ENCODE measurements at places on chromosomes 4 and X.

DNA sequence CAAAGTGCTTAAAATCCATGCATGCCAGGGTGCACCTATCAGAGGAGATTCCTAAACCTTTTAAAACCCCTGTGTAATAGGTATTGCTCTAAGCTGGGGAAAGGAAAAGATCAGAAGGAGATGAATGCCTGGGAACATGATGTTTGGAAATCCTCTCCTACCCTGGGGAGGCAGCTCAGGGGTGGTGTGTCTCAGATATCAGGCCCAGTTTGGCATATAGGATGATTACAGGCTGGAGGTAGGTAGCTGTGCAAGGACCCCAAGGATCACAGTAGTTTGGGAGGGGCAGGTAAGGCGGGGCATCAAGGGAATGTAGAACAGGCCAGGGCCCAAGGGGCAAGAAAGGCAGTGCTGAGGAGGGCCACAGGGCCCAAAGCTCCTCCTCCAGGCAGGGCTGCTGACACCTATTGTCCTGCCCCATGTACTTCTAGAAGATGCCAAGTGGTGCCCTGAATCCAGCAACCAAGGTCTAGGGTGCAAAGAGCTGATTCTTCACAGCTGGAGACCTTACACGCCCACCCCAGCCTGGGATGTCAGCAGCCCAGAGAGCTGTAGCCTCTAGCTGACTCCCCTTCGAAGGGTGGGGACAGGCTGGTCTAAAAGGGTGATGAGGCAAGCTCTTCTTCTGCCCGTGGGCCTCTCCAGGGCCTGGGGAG lies 17.6 kb downstream of the SASH3 start:
- DNase-seq = no peak

- no peak for DNase-seq
Measured at GRCh38 chrX:54659547-54659946, 129.5 kb downstream of the GNL3L start.

- no peak for DNase-seq
Measured at GRCh38 chr4:9933956-9934355, 87.3 kb downstream of the SLC2A9 start.

DNA sequence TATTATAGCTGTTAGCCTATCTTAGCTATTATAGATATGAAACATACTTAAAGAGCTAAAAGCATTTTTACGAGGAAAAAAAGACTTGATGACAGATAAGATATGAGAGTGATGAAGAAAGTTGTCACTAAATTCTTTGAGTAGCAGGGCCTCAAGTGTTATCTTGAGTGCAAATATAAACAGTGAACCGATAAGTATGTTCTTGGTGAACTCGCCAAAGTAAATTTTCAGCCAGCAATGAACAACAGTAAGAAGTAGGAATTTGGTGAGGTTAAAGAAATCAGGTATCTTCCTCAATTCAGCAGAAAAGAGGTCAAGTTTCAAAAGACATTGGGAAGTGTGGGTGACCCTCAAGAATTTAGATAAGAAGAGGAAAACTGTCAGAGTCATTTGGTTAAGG lies 471.8 kb upstream of the FTHL17 start:
- no peak for DNase-seq

DNA sequence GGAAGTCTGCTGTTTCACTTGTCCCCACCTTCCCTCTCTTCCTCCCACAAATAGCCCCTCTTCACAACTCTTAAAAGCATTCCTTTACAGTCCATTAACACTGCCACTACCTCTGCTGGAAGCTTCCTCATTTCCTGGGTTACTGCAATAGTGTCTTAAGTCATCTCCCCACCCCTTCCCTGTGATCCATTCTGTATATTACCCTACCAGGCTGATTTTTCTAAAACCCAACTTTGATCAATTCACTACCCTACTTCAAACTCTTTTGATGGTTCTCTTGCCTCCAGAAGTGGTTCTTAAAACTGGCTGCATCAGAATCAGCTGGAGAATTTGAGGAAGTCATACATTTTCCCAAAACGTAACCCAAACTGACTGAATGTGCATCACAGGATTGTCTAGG lies 8.8 kb upstream of the XIAP start:
- peak; percentile 61 for DNase-seq

- no peak for DNase-seq
Measured at GRCh38 chrX:43165343-43165920, 387.5 kb upstream of the PPP1R2C start.

- no peak for DNase-seq
Measured at GRCh38 chr4:106231931-106232330, 84.1 kb downstream of the TBCK start.

GRCh38 chr4:3461515-3462291 lies 1.4 kb upstream of the DOK7 start:
- DNase-seq = no peak

GRCh38 chr4:52010986-52011385 lies 9.2 kb downstream of the LRRC66 start:
- DNase-seq = no peak

- DNase-seq = no peak
Measured at GRCh38 chr4:6991249-6991648, 51.9 kb upstream of the TADA2B start.

DNA sequence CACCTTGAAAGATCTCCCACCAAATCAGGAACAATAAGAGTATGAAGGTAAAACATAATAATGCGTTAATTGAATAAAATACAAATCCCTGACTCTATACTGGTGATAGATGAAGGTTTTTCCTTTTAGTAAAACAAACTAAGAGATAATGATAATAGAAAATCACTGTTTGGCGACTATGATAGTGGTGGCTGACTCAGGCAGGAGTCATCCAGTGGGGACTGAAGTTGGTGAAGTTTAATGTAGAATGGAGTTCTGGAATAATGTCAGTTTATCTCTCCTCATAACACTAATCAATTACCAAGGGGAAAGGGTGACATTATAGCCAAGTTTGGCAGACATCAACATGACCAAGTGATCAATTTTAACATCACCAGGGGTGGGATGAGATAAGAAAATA lies 21.3 kb downstream of the ABCG2 start:
- no peak for DNase-seq

- DNase-seq = no peak
Measured at GRCh38 chr4:4711902-4712301, 147.6 kb upstream of the MSX1 start.

- no peak for DNase-seq
Measured at GRCh38 chrX:134512566-134512965, 52.6 kb downstream of the HPRT1 start.

DNA sequence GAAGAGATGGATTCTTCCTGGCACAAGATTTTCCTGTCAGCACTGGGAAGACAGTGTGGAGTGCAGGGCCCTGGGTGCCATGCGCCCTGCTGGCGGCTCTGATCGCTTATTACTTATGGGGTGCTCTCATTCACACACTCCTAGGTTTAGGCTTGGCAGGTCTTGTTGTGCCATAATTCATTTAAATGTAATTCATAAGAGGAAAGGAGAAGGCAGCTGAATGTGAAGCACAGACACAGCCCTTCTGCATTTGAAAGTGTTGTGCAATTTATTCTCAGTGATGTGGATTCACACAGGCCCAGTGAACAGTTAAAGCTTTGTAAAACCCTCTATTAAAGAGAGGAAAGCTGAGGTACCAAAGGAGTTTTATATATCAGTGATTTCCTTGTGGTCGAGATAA lies 249.7 kb downstream of the C4orf33 start:
- no peak for DNase-seq

DNA sequence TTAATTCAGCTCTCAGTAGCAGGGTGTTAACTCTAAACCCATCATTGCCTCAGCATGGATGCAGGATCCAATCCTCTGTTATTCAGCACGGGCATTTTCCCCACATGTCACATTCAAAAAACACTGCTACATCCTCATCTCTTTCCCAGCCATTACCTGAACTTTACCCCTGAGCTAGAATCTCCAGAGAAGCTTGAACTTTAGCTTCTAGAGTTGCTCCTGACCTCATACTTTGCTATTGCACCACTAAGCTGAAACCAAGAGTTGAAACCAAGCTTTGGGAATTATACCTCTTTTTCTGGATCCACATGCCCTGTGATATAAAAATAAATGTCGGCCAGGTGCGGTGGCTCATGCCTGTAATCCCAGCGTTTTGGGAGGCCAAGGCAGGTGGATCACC lies 90.7 kb downstream of the SHROOM3 start:
- no peak for DNase-seq

DNA sequence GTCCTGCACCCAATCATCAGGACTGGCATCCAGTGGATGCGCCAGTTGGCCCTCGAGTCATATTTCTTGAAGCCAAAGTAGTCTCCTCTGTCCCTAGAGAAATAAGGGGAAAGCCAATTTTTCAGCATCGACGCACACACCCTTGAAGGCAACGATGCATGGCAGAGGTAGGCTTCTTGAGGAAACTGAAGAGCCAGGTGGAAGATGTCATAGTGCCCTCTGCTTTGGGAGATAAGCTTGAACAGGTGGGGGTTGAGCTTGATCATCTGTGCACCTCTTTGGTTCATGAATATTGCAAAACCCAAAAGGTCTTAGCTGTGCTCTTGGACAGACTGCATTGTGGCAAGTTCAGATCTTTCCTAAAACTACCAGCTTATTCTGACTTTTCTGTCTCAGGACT lies 34.6 kb upstream of the WDR1 start:
- DNase-seq = no peak

DNA sequence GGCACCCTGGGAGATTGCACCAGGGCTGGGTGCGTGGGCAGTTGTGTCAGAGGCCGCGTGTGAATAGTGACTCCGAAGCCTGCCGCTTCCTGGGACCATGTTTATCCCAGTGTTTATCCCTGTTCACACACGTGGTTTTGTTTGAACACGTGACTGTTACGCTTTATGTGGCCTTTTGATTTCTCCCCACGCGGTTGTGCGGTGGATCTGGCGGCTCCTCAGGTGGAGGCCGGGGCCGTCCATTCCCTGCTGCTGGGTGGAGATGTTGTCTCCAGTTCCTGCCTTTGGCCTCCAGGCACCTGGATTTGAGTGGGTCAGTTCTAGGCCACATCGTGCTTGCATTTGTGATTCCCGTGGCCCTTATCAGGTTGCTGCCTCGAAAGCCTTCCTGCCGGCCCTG lies 35.1 kb downstream of the NELFA start:
- no peak for DNase-seq

DNA sequence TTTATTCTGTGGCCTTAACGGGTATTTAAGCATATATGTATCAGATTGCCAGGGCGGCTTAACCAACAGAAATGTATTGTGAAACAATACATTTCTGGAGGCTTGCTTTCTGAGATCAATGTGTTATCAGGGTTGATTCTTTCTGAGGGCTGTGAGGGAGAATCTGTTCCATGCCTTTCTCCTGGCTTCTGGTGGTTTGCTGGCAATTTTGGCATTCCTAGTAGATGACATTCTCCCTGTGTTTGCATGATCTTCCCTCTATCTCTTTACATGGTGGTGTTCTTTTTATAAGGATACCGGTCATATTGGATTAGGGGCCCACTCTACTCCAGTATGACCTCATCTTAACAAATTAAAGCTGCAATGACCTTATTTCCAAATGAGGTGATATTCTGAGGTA lies 16.9 kb upstream of the CEP135 start:
- no peak for DNase-seq

DNA sequence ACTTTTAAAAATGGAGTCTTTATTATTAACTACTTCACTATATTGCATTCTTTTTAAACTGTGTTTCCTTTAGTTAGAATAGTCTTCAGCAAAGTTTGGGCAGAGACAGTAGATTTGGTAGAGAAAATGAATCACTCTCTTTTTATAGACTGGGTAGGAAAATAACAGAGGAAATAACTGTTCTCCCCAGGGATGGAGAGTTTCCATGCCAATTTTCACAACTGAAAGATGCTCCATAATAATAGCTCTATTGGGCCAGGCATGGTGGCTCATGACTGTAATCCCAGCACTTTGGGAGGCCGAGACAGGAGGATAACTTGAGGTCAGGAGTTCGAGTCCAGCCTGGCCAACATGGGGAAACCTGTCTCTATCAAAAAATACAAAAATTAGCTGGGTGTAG lies 13.1 kb downstream of the HSD17B13 start:
- no peak for DNase-seq

DNA sequence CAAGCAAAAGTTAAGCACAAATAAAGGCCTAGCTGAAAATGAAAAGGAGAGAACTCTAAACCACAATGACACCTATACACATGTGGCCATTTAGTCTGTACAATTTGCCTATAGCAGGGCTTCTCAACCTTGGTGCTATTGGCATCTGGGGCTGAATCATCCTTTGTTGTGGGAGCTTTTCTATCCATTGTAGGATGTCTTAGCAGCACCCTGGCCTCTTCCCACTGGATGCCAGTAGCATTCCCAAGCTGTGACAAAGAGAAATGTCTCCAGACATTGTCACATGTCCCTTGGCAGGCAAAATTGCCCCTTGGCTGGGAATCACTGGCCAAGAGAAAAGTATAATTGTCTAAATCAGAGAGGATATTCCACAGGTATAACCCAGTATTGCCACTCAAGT lies 13.5 kb upstream of the PRPS2 start:
- no peak for DNase-seq

GRCh38 chrX:131288738-131289511 lies at the start of gene IGSF1:
TSS of gene IGSF1 (minus strand) at chrX:131289306. CDS start at chrX:131286674, 2,632 bp downstream.
- no peak for DNase-seq

DNA sequence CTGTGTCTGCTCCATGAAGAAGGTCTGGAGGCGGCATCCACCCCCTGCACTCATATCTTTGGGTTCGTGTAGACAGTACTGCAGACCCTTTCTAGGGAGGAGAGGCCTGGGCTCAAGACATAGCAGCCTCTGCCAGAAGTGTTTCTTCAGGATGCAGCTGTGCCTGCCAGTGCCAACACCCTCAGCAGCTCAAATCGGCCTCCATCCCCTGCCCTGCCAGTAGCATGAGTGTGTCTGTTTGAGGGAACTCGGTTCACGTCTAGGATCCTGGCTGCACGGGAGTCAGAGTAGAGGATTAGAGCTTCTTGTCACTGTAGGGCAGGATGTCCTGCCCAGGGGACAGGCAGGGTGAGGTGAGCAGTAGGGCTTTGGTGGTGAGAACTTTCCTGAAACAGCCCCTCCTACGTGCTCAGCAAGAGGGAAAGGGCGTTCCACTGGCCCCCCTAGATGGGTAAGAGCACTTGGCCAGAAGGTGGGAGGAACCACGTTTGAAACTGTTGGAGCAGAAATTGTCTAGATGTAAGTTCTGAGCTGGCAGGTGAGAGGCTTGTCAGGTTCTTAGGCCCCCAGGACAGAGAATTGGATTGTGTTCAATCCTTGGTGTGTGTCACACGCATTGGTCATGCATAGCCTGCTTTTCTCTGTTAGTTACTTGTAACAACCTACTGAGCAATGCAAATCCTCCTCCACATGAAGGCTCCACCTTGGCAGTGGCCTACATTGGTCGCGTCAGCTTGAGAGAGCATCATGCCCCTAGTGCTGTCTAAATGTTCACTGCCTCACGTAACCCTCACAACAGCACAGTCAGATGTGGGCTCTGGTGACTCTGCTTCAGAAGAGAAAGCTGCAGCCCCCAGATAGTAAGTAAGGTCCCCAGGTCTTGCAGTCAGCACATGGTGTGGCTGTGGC lies 25.8 kb upstream of the FAM193A start:
- DNase-seq = no peak

Data from KBM-7 (cell line).